ENCODE measurements at places on chromosomes 16 and 17.
A peak's percentile ranks its signal among the peaks of the same experiment; 100 is the strongest.

DNA sequence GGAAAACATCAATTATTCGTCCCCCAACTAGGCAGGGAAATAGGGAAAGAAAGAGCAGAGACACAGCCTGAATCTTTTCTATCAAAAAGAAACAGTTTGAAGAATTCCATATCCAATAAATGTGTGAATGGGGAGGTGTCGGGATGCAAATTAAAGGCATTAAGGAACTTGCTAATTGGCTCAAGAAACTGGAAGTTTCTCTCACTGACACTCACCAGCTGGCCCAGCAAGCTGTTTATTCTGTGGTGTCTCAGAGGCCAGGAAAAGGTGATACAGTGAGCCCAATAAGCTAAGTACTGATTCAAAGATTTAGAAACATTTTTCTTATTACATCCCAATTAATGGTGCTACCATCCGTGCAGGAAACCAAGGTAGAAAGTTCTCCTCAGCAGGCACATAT is 104.4 kb upstream of the CLEC3A start:
- DNase-seq: no peak

- DNase-seq: no peak
Observed at GRCh38 chr17:3554440-3554839, 3.2 kb downstream of the TRPV3 start.

GRCh38 chr17:56697190-56697589 is 103.7 kb downstream of the NOG start:
- DNase-seq: no peak

DNA sequence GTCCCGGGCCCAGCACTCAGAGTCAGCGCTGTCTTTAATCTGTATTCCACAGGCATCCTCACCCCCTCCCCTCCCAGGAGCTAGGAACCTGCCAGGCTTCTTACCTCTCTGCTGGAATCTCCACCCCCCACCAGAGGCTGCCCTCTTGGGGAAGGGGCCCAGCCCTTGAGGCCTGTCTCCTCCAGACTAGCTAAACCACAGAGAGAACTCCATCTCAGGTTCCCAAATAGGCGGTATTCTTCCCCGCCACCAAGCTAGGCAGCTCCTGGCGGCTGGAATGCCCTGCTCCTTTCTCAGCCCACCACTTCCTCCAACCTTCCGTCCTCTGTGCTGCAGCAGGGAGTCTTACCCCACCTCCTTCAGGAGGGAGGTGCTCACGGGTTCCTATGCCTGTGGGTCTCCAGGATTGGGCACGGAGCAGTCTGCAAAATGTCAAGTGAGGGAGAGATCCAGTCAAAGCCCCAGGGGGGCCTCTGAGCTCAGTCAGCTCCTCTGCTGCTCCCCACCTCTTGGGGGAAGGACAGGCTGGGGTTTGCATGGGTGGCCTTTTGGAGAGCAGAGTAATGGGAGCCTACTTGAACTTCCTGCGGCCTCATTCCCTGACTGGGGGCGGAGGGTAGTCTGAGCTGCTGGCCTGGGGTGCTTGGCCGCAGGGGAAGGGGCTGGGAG is 55.7 kb downstream of the SREBF1 start:
- DNase-seq: peak; percentile 73

DNA sequence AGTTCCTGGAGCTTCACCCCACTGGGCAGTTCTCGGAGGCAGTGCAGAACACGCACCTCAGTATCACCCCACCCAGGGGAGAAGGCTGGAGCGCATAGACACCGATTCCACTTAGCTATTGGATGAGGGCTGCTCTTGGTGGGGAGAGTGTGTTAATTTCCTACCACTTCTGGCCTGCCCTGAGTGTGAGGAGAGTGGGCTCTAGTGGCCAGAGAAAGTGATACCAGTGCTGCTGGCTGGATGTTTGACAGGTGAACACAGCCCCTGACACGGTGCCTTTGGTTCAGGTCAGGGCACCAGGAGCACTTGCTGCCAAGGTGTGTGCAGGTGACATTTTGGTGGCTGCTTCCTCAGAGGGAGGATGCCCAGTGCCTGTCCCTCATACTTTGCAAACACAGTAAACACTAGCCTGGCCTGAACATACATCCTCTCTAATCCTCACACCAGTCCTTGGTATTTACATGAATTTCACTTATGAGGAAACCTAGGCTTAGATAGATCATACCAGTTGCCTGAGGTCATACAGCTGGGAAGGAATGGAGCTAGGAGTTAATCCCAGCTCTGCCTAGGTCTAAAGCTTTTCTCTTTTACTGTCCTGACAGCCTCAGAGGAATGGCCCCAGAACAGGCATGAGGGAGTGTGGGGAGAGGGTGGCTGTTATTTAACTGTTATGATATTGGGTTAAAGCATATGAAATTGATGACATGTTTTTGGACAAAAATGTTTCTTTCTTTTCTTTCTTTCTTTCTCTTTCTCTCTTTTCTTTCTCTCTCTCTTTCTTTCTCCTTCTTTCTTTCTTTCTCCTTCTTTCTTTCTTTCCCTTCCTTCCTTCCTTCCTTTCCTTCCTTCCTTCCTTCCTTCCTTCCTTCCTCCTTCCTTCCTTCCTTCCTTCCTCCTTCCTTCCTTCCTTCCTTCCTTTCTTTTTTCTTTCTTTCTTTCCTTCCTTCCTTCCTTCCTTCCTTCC is 21.0 kb upstream of the ITGAX start:
- peak; percentile 1 for DNase-seq

DNA sequence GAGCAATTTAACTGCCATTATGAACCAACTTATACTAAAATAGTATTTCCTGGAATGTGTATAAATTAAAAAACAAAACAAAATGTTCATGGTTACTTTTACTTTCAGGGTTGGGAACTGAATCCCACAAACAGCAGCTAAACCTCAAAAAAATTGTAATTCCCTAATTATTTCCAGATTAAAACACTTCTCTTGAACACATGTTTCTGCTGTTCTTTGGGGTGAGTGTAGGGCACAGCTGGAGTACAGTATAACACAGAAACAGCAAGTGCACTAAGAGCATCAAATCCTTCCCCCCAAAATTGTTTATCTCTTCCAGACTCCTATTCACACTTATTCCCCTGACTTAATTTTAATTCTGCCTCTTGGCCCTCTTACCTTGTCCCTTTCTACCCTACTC is 56.4 kb downstream of the KANSL1 start:
- peak; percentile 50 for DNase-seq

- DNase-seq: no peak
Observed at GRCh38 chr17:18233803-18234518, 8.5 kb downstream of the LLGL1 start.

DNA sequence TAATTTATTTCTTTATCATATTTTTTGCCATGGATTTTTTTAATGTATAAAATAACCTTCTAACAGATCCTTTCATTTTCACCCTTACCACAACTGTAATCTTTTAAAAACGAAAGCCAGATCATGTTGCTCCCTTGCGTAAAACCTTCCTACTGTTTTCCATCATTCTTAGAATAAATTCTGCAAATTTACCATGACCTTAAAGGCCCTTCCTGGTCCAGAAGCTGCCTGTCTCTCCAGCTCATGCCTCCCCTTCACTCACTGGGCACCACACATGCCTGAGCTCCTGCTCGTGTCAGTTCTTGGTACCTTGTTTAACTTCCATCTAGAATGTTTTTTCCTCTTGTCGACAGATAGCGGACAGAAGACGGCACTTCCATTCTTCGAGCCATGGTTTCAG is 245.0 kb upstream of the CDH5 start:
- no peak for DNase-seq

- DNase-seq: no peak
Observed at GRCh38 chr16:53689636-53690035, 14.0 kb downstream of the RPGRIP1L start.

- peak; percentile 91 for DNase-seq
Observed at GRCh38 chr17:49076573-49077384, 55.8 kb upstream of the B4GALNT2 start.

DNA sequence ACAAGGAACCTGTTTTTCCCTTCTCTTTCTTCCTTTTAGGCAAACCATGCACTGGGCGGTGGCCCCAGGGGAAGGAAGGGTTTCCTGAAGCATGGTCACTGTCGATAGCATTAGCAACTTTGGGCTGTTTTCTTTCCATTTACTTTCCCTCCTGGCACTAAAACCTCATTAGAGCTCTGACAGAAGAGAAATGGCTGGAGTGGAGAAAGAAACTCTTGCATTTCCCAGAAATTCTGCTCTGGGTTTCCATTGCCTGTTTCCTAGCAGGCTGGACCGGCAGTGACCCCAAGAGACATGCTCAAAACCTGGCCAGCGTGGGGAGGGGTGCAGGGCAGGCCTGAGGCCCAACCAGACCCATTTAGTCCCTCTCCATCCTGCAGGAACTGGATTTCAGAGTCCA is 230.7 kb upstream of the CCL2 start:
- DNase-seq: no peak

DNA sequence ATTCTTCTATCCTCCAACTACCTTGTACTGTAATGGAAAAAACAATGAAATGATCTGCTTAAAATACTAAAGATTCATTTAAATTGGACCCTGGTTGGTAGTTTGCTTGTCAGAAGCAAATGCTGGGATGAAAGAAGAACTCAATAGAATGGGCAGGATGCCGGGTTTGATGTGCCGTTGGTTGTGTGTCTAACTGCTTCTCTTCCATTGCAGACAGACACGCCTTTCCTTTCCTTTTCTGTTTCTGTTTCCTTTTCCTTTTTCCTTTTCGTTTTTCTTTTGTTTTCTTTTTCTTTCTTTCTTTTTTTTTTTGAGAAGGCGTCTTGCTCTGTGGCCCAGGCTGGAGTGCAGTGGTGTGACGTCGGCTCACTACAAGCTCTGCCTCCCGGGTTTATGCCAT is 64.6 kb downstream of the PLCG2 start:
- no peak for DNase-seq

DNA sequence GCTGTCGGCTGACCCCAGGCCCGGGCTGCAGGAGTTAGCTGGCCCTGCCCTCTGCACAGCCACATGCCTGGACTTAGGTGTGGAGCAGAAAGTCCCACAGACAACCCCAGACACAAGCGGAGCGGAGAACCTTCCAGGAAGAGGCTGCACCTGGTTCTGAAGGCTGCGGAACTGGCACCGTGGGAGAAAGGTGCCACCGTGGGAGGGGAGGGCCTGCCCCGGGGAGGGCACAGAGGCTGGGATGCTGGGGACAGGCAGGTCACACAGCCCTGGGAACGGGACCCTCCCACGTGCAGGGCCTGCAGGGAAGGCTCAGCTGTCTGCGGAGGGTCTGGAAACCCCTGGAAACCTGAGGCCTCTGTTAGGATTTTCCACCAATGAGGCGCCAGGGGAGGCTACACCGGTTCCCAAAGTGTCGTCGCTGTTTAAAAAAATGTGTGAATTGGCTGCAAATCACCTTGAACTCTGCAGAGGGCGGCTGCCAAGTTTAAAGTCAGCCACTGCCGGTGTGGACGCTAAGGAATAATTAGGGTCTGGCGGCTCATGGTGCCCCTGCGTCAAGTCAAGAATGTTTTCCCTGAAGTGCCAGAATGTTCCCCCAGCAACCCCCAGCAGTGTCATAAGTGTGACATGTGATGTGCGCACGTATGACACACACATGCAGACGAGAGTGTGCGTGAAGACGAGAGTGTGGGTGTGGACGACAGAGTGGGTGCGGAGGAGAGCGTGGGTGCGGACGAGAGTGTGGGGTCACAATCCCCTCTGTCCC is 50.9 kb upstream of the PABPN1L start:
- no peak for DNase-seq

- no peak for DNase-seq
Observed at GRCh38 chr16:89924925-89925307, 1.8 kb downstream of the TUBB3 start.

- DNase-seq: no peak
Observed at GRCh38 chr17:16929035-16929680, 42.8 kb downstream of the TNFRSF13B start.

DNA sequence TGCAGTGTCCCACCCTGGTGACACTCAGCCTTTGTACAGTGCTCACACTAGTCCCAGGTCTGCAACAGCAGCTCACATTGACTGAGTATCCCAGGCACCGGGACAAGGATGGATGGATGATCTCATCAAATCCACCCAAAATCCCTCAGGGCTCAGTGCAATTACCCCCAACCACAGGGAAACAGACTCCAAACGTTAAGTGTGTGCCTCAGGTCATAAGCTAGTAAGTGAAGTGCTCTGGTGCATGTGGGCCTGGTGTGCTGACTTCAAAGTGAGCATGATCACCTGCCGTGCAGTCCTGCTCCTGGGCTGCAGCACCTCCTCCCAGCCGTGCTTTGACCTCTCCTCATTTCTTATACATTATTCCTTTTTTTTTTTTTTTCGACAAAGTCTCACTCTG is 31.2 kb upstream of the CD300E start:
- DNase-seq: no peak

DNA sequence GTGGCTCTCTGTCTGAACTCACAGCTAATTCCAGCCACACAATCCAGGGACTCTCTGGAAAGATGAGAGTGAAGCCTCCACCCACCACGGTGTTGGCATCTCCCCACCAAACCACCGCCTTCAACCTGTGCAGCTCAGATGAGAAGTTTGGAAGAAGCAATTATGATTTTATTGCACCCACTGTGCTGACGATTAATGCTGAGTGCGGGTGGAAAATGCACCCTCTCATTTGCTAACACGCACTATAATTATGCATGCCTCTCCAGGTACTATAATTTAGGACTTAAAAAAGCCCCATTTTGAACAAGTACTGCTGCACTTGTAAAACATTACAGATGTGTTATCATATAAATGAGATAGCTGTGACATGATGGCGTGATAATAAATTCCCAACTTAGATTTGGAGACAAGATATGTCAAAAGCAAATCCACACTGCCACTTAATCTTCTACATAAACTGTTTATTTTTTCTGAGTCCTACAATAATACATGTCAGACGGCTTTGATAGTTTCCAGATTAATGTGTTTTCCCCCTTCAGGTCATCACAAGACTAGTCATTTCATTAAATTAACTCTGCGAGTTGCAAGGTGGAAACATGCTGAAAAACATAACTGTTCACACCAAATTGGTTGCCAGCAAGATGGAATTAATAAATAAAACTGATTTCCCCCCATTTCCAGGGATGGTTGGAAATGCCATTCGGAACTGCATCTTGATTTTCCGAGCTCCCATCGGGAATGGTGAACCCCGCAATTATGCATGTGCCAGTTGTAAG is 466.5 kb upstream of the MAF start:
- DNase-seq: no peak

DNA sequence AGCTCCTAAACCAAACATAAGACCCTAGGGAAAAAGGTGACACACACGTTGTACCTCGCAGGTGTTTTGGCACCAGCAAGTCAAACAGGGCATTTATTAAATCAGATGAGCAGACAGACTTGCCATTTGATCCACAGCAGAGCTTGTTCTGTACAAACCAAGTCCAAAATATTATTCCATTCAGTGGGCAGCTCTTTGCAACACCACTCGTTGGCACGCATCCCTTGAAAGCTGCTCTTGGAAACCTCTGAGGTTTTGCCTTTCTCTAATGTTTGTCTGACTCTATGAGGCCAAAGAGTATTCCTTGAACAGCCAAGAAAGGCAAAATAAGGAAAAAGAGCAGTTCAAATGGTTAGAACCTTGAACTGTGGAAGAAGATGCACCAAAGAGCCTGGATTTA is 12.7 kb downstream of the TMEM100 start:
- no peak for DNase-seq

DNA sequence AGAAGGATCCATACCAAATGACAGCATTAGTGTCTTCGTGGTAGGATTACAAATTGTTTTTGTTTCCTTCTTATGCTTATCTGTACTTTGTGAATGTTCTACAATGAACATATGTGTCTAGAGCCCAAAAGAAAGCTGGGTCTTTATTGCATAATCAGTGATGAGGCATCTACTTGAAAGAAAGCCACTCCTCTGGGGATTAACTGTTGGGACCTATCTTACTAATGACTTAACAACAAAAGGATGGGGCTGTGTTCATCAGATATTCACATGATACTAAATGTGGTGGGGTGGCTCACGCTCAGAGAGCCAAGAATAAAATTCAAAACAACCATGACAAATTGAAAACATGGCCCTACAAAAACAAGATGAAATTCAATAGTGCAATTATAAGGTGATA is 160.2 kb downstream of the RGS9 start:
- peak; percentile 51 for DNase-seq

- no peak for DNase-seq
Observed at GRCh38 chr16:12142157-12142556, 165.6 kb downstream of the SNX29 start.
